ENCODE measurements at places on chromosomes 11 and 22. TPM values are rescaled to one million over a fixed set of nuclear protein-coding genes. Genes with fewer than 3 reads are reported as not detected.

- peak; percentile 32 for DNase-seq
Measured at GRCh38 chr22:30969532-30970355, 679 bp downstream of the TUG1 start.

The TMEM9B gene
- 13.6 TPM for total RNA-seq

The GAL gene
- 65.2 TPM for total RNA-seq

- DNase-seq = no peak
Measured at GRCh38 chr11:117786135-117786870, 10.7 kb downstream of the DSCAML1 start.

GRCh38 chr11:86034710-86035109 is 34.2 kb downstream of the PICALM start:
- DNase-seq = no peak

DNA sequence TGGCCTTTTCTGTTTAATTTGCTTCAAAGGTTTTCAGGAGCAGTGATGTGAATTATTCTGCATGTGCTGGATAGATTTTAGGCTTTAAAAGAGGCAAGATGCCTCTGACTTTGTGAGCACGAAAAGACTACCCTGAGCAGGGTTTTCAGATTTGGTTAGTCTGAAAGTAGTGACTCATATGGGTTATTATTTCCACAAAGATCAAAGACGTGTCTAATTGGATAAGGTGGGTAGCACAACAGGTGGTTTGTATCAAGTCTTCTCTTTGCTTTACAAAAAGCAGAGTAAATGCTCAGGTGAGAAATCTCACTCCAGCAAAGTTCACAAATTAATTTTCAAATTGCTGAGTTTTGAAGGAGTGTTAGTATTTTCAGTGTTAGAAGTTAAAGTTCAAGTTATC is 37.6 kb upstream of the DBX1 start:
- DNase-seq = no peak

The GRM5 gene
- total RNA-seq = not detected

The TMPRSS5 gene
- total RNA-seq = 0.37 TPM

The SIDT2 gene
- total RNA-seq = 18.3 TPM

DNA sequence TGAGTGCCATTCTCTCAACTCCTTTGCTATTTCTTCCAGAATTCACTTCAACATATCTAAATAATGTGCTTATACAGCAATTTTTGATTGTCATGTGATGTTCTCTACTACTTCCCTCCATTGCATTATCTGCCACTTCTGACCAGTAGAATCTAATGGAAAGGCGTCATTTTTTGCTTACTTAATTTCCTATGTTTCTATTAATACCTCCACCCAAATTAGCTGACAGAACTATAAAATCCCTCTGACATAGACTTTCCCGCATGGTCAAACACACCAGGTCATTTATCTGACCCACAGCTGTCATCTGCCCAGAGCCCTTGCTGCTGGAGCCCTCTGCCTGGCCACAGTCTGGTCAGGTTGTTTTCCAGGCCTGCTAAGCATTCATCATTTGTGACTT is 258.6 kb upstream of the NARS2 start:
- DNase-seq = no peak

GRCh38 chr22:23912293-23912903 is 18.2 kb downstream of the MIF start:
- no peak for DNase-seq

GRCh38 chr11:121237686-121238658 is 54.6 kb upstream of the SC5D start:
- no peak for DNase-seq
